ENCODE measurements at places on chromosomes 4 and X.

- peak; percentile 23 for DNase-seq
These were observed 43.7 kb downstream of the OTOP1 start for GRCh38 chr4:4182835-4183568.

DNA sequence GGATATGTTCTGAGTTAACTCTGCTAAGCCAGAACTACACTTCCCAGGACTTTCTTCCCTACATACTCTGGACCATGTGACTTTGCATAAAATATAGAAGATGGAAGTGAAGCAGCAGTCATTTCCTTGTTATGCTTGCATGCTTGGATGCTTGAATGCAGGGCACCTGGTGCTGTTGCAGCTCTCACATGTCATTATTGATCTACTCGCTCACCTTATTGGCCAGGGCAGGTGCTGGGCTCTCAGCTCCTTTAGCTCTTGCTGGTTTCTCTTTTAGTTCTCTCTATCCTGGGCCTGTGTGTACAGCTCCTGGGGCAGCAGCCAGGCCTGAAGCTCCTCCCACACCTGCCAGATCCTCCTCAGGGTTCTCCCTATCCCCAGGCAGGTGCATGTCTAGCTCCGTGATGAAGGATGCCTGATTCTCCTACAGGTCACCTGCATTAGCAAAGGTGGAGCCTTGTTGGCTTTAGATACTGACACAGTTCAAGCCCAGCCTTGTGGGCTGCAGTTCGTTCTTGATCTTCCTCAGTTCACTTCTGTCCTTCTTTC lies 53.3 kb downstream of the MED28 start:
- no peak for DNase-seq

DNA sequence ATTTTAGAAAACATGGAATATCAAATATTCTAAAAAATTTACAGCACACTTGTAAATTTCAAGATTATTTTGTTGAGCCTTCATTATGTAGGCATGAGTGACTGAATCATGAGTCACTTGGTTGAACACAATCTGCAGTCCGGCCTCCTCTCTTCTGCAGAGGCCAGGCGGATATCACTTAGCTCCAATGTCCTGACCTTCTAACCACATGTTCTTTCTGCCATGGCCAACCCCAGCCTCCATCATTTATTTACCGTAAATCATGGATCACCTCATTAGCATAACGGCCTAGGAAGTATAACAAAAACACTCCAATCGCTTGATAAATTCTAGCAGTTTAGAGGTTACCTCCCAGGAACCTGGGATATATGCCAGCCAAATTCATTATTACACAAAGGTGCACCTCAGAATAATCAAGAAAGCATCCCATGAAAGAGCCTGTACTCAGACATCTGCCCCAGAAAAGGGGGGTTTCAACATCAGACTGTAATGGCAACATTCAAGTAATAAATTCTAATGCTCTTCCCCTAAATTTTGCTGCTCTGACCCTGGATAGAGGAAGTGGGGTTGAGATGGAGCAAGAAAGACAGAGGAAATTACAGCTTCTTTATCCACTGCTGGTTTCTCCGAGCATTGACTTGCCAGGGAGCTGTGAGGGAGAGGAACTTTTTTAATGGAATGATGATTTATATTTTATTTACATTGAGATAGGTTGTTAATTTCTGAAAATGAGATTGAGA lies 2153.6 kb upstream of the AGA start:
- DNase-seq: peak; percentile 19

DNA sequence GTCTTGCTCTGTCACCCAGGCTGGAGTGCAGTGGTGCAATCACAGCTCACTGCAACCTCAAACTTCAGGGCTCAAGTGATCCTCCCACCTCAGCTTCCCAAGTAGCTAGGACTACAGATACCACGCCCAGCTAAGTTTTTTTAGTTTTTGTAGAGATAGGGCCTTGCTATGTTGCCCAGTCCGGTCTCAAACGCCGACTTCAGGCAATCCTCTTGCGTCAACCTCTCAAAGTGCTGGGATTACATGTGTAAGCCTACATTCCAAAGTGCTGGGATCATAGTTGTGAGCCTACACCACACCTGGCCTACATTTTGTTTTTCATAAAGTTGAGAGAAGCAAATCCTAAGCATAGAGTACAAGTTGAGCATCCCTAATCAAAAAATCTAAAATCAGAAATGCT lies 42.2 kb downstream of the SMARCA5 start:
- DNase-seq: no peak

GRCh38 chrX:100649550-100650356 lies 5.8 kb downstream of the SRPX2 start:
- no peak for DNase-seq

DNA sequence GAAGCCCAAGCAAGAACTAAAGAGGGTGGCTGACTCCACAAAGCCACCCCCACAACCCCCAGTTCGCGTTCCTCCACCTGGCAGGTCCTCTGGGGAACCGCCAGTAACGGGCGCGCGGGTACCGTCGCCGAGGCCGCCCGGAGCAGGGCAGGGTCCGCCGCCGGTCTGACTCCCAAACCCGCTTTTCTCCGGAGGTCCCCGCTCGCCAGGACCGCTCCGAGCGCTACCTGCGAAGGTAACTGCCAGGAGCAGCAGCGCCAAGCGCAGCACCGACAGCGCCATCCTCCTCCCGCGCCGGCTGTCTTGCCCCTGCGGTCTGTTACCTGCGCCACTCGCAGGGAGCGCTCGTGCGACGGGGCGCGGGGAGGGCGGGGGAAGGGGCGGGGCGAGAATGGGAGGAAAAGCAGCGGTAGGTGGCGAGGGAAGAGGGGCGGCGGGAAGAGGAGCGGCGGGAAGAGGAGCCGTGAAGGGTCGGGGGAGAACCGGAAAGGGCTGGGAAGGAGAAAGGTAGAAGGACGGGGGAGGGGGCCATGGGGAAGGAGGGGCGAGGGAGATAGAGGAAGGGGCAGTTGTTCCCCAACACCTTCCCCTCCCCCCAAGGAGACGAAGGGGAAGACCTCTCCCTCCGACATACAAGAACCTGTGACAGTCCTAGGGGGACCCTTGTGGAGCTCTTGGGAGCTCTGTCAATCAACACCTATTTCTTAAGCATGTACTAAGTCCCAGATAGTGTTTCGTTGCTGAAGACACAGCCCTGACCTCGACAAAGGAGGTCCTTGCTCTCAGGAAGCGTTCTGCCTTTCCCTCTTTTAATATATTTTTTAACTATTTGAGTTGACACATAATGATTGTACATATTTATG lies at the start of gene SPINK2:
TSS of gene SPINK2 (minus strand) at position 321 of the 863 bp plus-strand sequence. CDS start at position 282, 39 bp downstream.
- DNase-seq: peak; percentile 30

DNA sequence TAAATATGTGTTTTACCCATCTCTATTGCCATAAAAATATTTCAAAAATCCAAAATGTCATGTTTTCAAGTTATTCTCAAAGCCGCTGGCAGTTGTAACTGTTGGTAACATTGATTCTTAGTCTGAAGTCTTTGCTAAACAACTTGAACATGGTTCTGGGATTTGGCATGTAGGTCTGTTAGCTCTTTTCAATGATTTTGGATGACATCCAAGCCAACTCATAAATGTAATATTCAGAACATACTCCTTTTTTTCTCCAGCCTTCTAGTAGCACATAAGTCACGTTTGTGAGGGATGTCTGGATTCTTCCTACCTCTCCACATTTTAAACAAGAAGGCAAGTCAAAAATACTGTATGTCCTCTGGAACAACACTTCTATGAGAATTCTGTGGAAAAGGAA lies 305.3 kb downstream of the PRR32 start:
- DNase-seq: no peak

- DNase-seq: no peak
These were observed 44.7 kb downstream of the SETD7 start for GRCh38 chr4:139511320-139511719.

DNA sequence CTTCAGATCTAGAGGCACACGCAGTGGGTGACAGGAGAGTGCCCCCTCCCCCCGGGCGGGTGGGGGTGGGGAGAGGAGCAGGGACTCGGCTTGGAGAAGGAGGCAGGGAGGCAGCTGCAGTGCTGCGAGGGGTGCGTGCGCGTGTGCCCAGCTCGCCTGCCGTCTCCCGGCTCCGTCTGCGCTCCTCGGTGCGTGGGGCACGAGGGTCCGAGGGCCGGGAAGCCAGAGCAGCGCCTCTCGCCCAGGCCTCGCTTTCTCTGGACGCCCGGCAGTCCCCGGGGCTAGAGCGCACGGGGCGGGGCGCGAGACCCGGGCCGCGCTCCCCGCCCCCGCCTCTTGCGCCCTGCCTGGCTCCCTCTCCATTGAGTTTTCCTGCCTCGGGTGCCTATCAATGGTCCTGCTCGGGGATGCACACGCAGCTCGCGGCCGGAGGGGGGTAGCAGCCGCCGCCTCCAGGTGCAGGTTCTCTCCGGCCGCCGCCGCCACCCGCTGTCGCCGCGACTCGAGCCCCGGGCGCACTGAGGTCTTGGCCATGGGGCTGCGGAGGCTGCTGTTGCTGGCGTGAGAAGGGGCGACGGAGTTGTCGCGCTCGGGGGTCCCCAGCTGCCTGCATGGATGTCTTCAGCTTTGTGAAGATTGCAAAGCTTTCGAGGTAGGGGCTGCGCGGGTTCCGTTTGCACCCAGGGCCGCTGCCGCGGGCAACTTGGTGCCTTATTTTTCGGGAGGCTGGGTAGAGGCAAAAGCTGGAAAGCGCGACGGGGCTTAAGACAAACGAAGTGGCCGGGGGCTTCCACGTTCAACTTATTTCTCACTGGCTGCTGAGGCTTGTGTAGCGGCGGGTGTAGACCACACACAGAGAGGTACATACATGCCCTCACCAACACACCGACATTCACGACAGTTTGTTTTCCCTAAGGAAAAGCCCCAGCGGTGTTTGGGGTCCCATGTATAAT lies at the start of gene FRMPD4:
TSS of gene FRMPD4 (plus strand) at position 113 of the 953 bp plus-strand sequence. CDS start at position 612, 499 bp downstream.
- no peak for DNase-seq

DNA sequence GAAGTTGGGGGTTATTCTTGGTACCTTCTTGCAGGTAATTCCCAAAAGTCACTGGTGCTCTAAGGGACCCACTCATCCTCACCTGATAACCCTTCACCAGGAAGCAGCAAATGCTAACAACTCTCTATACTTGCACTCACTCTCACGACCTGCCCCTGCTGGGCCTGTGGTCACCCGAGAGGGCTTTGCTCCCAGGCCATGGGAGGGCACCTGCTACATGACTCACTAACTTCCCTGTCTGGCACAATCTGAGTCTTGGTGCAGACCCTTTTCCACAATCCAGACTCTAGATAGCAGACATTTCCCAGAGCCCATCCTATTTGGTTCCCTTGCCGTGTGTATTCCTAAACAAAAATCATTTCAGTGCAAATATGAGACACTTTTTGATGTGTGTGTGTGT lies 403.8 kb upstream of the FAT1 start:
- DNase-seq: no peak

DNA sequence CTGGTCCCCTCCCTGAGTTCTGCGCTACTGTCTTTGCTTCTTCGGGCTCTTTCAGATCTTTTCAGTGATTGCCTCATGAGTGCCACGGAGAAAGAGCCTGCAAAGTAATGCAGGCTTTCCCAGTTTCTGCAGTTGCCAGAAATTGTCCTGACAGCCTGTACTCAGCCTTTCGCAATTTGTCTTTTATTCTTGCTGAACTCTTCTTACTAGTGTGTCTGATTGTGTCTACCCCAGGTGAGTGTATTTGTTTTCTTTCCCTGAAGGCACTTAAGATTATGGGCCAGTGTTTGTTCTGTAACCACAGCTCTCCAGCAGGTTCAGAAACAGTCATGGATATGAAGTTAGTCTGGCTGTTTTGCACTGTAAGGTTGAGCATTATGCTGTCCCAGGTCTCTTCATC lies 47.1 kb downstream of the FAM193A start:
- no peak for DNase-seq

DNA sequence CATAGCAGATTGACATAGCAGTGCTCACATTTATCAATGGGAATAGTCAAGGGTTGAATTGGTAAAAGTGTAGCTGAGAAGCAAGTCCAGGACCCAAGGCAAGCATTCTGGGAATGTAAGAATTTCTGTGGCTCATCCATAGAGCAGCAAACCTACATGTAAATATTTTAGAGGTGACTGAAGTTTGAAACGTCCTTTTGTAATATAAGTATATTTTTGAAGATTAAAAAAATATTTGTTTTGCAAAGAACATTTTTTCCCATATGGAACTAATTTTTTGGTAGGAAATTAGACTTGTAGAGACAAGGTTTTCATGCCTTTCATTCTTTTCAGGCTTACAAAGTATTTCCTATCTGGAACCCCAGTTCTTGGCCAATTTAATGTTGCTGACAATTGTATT lies 104.0 kb downstream of the TEX13A start:
- DNase-seq: no peak

- no peak for DNase-seq
These were observed 203.1 kb upstream of the NDST3 start for GRCh38 chr4:117831060-117831683.

GRCh38 chr4:88618782-88619485 lies 26.7 kb downstream of the HERC3 start:
- no peak for DNase-seq

DNA sequence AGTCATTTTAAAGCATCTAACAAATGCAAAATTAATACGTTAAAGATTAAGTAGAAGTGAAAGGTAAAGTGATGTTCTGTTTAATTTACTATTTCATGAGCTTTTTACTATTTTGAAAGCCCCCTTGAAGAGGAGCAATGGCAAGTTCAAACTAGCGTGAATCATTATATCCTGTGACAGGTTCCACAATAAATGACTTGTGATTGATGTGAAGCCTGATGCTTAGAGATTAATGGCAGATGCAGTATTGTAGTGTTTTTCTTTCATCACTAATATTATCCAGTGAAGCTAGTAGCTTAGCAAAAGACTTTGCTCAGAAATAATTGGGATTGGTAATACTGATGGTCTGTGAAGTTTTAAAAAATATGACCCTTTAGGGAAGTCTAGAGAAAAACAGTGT lies 57.3 kb downstream of the STOX2 start:
- no peak for DNase-seq

GRCh38 chr4:11801466-11802446 lies 373.1 kb upstream of the HS3ST1 start:
- no peak for DNase-seq

DNA sequence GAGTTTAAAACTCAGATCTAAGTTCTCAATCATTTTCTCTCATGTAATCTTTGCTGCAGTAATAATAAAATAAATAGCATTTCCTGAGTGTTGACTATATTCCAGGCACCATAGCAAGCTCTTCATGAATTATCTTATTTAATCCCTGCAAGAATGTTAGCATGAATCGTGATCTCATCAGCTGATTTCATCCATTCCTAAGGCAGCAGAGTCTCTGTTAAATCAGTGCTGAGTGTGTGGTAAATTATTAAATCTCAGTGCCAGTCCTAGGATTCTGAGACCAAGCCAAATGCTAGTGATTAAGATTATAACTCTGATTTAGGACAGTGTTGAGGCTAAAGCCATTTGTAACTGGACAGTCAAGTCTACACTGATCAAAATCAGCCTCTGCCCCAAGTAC lies 240.3 kb upstream of the TAPT1 start:
- DNase-seq: no peak

- no peak for DNase-seq
These were observed 294.6 kb upstream of the STS start for GRCh38 chrX:6852869-6853268.

- peak; percentile 53 for DNase-seq
These were observed 13.3 kb downstream of the HNRNPD start for GRCh38 chr4:82360298-82361177.

DNA sequence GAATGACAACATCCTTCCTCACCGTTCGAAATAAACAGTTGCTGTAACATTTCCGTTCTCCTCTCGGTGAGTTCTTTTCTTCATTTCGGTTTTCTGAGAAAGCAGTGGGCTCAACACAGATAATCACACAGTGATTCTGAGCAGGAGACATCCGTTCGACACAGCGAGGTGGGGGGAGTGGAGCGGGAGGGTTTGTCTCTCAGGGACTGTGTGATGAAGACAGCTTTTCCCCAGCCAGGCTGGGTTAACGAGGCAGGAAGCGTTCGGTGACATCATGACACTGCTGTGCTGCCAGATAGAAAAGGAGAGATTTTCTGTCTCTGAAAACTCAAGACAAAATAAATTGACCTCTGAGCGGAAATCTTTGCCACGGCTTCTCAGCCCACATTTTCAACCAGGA lies 119.3 kb downstream of the CRLF2 start:
- no peak for DNase-seq

- DNase-seq: no peak
These were observed 10.6 kb downstream of the C4orf54 start for GRCh38 chr4:99647071-99647470.

Measured in ACHN (cell line).